ENCODE measurements at places on chromosomes 1 and 21.

GRCh38 chr1:74422421-74423292 is 89.8 kb downstream of the LRRC53 start:
- DNase-seq = no peak

DNA sequence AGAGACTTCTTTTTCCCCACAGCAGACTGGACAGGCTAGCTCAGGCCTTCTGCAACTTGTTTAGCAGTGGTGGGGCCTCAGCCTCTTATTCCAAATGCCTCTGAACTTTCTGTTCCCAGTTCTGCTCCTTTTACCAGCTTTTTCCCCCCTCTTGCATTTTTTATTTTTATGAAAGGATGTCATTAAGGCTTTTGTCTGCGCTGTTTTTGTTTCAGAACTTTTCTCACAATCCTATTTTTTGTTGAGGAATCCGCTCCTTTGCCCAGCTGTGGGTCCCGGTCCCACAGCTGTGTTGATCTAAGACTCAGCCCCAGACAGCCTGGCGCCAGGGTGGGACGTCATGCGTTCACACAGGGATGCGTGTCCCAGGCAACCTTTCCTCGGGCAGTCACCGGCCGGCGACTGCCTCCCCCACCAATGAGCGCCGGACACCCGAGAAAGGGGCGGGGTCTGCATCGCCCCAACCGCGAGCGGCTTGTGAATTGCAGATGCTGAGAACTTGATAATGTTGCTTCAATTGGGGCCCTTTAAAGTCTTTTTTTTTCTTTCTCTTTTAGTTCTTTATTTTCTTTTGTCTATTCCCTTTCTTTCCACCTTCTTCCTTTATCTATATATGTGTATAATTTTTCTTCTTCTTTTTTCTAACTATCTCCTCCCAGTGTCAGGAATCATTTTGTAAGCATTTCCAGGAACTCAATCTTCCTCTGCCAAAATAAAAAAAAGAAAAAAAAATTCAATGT is 3.0 kb upstream of the ID3 start:
- peak; percentile 84 for DNase-seq

- no peak for DNase-seq
These were observed 46.1 kb upstream of the TRAPPC10 start for GRCh38 chr21:43965911-43966585.

DNA sequence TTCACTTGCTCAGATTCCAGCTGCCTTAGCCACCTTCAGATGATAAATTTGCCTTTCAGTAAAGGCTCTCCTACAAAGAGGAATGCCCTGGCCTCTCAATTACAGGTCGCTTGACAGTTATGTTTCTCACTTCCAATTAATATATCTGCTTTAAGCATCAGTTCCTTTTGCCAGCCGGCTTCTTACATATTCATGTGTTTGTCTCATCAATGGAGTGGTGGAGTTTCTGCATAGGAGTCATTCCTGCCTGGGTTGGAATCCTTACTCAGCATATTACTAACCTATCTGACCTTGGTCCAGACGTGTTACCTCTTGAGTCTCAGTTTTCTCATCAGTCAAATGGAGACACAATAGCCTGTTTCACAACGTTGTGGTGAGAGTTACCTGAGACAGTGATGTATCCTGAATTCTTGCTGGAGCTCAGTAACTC is 9.4 kb upstream of the SESN2 start:
- DNase-seq = no peak

DNA sequence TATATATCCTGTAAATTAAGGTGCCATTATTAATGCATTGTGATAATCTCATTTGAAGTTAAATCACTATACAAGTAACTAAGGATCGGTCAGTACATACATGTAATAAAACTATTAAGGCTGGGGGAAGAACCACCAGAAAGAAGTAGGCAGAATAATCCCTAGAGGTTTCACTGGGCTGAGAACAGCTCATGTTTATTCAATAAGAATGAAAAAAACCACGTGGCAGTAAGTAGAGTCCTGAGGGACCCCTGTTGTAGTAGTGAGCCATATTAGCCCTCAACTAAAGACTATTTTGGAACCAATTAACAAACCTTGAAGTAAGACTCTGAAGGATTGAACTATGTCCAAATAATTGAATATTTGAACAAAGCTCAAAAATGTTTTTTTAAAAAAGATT is 46.9 kb upstream of the ADAM30 start:
- no peak for DNase-seq

- no peak for DNase-seq
These were observed 85.4 kb downstream of the TLR5 start for GRCh38 chr1:223057569-223058093.

GRCh38 chr1:191490303-191490702 is 668.0 kb upstream of the RGS18 start:
- no peak for DNase-seq

Measured in RWPE1 (cell line).